ENCODE measurements at places on chromosomes 16 and 17.

DNA sequence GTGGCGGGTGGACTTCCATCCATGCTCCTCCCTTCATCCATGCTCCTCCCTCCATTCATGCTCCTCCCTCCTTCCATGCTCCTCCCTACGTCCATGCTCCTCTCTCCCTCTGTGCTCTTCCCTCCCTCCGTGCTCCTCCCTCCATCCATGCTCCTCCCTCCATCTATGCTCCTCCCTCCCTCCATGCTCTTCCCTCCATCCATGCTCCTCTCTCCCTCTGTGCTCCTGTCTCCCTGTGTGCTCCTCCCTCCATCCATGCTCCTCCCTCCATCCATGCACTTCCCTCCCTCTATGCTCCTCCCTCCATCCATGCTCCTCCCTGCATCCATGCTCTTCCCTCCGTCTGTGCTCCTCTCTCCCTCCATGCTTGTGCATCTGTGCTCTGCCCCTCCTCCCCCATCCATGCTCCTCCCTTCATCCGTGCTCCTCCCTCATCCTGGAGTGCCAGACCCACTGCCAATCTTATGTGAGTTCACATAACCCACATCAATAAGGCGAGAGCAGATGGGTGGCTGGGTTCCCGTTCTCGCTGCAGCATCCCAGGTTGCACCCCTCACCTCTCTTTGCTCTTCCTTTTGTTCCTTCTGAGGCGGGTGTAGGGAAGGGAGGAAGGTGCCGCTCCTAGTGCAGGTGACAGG is 22.8 kb downstream of the KSR1 start:
- DNase-seq = no peak

- DNase-seq = no peak
Measured at GRCh38 chr16:51019617-51020016, 131.5 kb downstream of the SALL1 start.

DNA sequence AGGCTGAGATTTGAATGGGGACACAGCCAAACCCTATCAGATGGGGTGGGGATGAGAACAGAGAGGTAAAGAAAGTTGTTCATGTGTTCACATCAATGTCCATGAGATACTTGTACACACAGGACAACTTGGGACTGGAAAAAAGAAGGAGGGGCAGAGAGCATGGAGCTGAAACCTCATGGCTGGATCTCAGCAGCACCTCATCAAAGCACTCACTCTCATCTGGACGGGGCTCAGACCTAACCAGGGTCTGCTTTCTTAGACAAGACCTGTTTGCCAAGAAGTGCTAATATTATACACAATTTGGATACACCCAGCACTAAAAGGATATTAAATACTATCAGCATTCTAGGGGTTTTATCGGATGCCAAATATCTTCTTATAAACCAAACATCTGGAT is 399.8 kb downstream of the SLC39A11 start:
- DNase-seq = no peak

- no peak for DNase-seq
Measured at GRCh38 chr16:69672998-69673713, 53.2 kb downstream of the NQO1 start.

GRCh38 chr17:40168262-40168832 is 8.9 kb upstream of the RAPGEFL1 start:
- peak; percentile 82 for DNase-seq
